ENCODE measurements at places on chromosomes 5 and 9. TPM values are rescaled to one million over a fixed set of nuclear protein-coding genes. Genes with fewer than 3 reads are reported as not detected.

The GFI1B gene
- not detected for total RNA-seq

The FOXD1 gene
- not detected for total RNA-seq

The TRIM36 gene
- total RNA-seq, result 0.63 TPM

The GMCL2 gene
- total RNA-seq, result not detected

DNA sequence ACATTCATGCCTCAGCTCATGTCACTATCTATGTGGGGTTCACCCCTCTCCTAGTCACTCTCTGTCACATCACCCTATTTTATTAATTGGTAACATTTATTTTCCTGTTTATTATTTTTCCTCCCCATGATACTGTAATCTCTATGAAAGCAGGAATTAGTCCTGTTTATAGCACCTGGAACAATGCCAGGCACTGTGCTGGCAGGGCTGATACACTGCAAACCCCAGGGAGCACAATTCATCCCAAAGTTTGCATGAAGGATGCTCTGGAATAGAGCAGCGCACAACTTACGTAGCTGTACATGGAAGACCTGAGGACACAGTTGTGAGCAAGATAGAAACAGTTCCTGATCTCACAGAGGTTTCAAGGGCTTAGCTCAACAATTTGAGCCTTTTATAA is 103.2 kb downstream of the NSG2 start:
- DNase-seq, result no peak

GRCh38 chr5:76325326-76325725 is 77.8 kb upstream of the IQGAP2 start:
- no peak for DNase-seq

DNA sequence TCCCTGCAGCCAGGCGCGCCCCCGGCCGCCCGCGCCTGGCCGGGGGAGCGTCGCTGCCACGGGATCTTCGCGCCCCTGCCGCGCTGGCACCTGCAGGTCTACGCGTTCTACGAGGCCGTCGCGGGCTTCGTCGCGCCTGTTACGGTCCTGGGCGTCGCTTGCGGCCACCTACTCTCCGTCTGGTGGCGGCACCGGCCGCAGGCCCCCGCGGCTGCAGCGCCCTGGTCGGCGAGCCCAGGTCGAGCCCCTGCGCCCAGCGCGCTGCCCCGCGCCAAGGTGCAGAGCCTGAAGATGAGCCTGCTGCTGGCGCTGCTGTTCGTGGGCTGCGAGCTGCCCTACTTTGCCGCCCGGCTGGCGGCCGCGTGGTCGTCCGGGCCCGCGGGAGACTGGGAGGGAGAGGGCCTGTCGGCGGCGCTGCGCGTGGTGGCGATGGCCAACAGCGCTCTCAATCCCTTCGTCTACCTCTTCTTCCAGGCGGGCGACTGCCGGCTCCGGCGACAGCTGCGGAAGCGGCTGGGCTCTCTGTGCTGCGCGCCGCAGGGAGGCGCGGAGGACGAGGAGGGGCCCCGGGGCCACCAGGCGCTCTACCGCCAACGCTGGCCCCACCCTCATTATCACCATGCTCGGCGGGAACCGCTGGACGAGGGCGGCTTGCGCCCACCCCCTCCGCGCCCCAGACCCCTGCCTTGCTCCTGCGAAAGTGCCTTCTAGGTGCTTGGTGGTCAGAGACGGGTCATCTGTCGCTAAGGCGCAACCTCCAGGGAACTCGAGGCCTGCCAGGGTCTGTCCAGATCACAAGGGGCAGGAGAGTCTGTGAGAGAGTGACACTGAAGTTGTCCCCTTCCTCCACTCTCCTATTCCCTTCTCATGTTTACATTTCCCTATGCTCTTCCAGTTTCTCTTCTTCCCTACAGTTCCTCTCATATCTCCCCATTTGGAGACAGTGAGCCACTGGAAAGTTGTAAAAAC is 1.3 kb downstream of the GPR150 start:
- no peak for DNase-seq

GRCh38 chr5:96714951-96715451 is 52.8 kb downstream of the CAST start:
- no peak for DNase-seq

- no peak for DNase-seq
Measured at GRCh38 chr9:33782395-33783152, 12.8 kb upstream of the PRSS3 start.

DNA sequence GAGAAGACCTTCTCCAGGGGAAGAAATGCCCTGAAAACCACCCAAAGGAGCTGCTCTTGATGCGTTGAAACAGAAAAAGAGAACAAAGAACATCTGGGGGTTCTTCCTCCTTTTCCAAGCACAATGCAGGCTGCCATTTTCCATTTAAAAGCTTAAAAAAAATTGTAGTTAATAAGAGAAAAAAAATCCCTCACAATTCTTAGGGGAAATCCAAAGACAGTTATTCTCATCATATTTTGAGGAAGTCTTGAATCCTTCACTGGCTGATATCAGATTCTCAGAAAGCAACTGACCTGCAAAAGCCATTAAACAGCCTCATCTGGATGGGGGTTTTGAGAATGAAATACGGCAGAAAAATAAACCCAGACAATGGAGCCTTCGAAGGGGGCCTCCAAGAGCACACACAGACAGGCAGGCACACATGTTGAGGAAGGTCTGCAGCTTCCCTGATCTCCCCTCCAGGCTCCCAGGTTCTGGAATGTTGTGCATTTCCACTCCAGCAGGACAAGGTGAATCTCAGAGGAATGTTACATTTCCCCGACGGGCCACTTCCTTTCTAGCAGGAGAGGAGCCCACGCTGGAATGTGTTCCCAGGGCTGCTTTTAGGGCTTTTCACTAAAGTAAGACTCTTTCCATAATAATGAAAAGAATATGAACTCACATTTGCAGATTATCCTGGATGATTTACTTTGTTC is 159.4 kb upstream of the S1PR3 start:
- DNase-seq, result no peak

DNA sequence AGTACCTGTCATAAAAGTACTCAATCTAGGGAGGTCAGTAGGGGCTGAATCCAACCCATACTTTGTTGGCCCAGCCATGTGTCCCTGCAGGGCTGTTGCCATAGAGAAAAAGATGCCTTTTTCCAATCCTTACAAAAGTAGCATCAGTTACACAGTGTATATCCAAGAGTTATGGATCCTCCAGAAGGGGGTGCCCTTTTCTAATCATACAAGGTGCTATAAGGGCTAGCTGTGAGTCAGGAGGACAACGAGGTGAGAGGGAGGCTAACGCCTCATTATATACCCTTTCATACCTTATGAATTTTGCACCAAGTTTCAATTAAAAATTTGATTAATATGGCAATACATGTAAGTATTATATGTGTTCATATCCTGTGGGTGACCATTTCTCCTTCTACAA is 4.8 kb downstream of the KIAA0825 start:
- no peak for DNase-seq

Measured in omental fat pad (tissue), 4 donors.